ENCODE measurements at places on chromosomes 12 and 14. TPM values are rescaled to one million over a fixed set of nuclear protein-coding genes. Genes with fewer than 3 reads are reported as not detected.

DNA sequence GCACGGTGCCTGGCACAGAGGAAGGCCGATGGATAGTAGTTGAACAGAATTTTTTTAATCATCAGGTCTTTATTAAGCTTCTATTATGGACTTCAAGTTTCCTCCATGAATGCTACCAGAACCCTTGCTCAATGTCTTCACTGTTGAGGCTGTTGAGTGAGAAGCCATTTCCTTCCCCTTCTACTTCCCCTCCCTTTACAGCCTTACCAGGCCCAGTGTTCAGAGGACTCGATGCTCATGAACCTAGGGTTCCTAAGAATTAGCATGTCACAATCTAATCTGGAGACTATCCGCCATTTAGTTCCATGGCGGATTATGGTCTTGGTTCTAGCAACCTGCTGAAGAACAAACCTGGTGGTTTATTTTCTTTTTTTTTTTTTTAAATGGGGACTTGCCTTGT is 17.7 kb downstream of the ETV6 start:
- DNase-seq: no peak

GRCh38 chr14:55851301-55851700 is 266.9 kb upstream of the PELI2 start:
- no peak for DNase-seq

DNA sequence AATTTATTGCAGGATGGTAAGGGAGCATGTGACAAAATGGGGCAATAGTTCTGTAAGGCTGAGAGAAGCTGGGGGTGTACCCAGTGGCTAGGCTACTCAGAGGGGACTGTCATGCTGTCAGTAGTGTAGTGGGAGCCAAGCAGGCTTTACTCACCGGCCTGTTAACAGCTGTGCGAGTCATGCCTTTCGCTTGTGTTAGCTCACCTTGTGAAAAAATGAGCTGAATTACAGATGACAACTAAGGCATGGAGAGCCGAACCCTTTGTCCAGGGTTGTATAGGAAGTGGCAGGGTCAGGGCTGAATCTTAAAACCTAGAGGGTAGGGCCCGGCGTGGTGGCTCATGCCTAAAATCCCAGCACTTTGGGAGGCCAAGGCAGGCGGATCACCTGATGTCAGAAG is 37.9 kb downstream of the SH2B3 start:
- DNase-seq: peak; percentile 23

GRCh38 chr12:79850610-79851299 is 84.1 kb downstream of the PPP1R12A start:
- no peak for DNase-seq

DNA sequence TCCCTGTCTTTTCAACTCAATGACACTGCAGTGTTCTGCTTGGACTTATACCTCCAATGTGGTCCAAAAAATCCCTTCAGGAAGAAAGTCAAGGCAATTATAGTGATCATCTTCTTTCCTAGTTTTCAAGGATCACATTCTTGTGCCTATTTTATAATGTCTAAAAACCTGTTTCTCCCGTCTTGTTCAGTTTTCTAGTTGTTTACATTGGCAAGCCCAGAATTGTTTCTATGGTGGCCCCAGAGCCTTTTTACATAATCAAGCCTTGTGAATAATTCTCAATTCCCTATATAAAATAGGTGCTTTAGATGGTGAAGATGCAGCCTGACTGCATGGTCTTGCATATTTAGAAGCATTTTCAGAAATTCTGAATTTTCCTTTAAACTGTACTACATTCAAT is 14.5 kb upstream of the LDHB start:
- DNase-seq: no peak

- DNase-seq: no peak
These were observed 39.6 kb downstream of the SUSD6 start for GRCh38 chr14:69650948-69651369.

- no peak for DNase-seq
These were observed 303 bp downstream of the PUS7L start for GRCh38 chr12:43758247-43758727.

DNA sequence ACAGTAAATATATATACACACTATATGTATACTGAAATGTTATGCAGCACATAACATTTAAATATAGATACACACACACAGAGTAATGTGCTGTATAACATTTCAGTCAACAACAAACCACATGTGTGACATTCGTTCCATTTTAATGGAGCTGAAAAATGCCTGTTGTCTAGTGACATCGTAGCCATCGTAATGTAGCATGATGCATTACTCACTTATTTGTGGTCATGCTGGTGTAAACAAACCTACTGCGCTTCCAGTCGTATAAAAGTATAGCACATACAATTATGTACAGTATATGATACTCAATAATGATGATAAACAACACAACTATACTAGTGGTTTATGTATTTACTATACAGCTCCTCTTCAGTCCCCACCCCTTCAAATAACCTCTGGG is 119.0 kb upstream of the SLC38A4 start:
- no peak for DNase-seq

GRCh38 chr12:116665666-116666304 is 72.1 kb downstream of the SPRING1 start:
- DNase-seq: no peak

DNA sequence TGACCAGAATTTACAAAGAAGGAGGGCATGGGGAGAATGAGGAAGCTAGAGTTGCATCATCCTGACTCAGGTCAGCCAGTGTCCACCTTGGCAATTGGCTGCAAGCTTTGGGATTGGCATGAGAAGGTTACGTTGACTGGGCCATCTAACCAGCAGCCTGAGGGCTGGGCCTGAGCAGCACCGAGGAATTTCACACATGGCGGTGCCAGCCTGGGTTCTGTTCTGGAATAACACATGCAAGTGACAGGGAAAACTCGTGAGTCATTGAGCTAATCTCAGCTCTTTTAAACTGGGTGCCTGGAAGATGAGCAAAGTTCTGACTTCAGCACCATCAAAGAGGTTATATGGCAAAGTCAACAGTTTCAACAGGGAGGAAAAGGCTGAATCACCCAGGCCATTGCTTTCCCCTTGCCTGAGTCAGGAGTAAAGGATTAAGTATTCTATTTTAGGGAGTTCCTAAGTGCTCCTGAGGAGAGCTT is 543.2 kb upstream of the TBX3 start:
- DNase-seq: peak; percentile 85

DNA sequence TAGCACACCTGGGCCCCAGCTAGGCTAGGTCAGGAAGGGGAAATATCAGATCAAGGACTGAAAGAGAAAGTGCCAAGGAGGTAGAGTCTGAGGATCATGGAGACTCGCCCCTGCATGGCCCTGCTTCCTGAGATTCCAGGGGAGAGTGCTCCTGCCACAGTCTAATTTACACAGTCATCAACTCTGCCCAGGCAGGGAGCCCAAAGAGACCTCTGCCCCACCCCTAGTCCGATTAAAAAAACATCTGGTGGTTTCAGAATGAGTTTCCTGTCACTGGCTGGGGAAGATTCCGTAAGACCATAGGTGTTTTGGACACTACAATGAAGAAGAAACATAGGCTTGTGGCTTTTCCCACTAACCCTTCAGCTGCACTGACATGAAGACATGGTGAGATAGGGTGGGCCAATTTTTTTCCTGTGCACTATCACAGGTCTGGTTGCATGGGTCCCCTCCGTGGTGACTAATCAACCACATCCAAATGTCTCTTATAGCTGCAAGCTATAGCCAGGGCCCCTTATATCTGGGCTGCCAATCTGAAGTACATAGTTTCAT is 31.5 kb upstream of the GZMB start:
- no peak for DNase-seq

DNA sequence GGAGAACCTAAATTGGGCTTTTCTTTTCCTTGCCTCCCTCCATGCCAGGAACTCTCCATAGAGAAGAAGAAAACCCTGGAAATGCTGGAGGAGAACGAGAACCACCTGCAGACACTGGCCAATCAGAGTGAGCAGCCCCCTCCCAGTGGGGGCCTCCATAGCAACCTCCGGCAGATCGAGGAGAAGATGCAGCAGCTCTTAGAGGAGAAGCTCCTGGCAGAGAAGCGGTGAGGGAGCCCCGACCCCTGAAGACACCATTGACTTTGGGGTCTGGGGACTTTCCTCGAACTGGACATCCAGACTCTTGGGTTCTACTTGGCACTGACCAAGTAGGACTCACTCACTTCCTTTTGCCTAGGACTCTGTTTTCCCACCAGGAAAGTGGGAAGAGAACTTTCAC is 41.4 kb downstream of the PLEKHD1 start:
- no peak for DNase-seq

DNA sequence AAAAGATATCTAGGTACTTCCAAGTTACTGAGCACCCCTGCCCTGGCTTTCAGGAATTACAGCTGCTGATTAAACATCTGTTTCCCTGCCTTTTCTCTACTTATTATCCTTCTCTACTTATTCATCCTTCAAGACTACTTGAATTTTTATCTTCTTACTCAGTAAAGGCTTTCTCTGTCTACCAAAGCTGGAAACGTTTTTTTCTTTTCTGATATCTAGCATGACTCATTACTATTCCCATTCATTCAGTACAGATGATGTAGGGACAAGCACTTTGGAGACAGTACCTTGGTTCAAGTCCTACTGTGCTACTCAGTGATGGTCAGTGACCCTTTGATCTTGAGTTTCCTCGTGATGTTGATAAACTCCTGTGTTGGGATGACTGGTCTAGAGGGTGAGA is 848.7 kb downstream of the NRXN3 start:
- no peak for DNase-seq

- no peak for DNase-seq
These were observed 52.4 kb downstream of the CCDC91 start for GRCh38 chr12:28242496-28243309.

GRCh38 chr14:71532344-71532743 is 399.9 kb upstream of the RGS6 start:
- DNase-seq: no peak

DNA sequence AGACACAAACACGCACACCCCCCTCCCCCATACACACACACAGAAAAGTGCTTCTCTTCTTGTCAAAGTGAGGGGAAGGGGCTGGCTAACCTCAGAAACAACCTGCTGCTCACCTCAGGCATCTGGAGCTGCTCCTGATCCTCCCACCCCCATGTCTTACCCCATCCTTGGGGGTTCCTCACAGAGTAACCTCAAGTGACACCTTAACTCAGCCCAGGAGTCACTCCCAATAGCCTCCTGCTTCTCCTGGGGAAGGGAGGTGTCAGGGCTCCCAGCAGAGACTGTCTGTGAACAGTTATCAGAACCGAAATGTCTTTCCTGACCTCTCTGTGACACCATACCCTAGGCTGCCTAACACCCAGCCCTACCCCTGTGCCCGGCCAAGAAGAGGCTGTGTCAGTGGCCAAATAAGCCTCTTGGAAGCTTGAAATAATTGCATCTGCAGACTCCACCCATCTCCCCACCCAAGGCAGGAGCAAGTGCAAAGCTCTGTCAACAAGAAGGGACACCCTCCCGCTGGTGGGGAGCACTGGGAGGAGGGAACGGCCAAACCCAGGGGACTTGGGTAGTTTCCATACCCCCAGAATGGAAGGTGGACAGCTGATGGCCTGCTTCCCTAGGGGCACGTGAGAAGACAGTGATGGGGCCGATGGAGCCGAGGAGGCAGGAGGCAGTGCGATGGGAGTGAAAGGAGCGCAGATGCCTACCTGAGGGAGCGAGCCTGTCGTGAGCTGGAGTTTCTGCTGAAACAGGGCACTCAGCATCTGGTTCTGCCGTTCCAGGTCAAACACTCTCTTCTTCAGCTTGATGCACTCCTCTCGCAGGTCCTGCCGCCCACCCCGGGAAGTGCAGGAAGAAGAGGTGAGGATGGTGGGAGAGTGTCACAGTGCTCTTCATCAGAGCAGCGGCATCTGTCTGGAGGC is 26.8 kb downstream of the NCKAP5L start:
- no peak for DNase-seq

DNA sequence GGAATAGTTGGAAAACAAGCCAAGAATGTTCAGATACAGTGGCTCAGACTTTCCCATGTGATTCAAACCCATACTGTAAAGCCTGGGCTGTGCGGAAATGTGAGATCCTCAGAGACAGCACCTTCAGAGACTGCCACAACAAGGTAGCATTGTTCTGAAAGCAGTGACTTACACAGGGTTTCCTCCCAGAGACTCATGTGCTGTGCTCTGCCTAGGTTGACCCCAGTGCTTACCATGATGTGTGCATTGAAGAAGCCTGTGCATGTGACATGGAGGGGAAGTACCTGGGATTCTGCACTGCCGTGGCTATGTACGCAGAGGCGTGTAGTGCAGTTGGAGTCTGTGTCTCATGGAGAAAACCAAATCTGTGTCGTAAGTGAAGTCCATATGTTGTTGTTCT is 219.4 kb downstream of the LRRK2 start:
- DNase-seq: no peak

GRCh38 chr14:104154246-104154645 is 15.9 kb downstream of the KIF26A start:
- no peak for DNase-seq

DNA sequence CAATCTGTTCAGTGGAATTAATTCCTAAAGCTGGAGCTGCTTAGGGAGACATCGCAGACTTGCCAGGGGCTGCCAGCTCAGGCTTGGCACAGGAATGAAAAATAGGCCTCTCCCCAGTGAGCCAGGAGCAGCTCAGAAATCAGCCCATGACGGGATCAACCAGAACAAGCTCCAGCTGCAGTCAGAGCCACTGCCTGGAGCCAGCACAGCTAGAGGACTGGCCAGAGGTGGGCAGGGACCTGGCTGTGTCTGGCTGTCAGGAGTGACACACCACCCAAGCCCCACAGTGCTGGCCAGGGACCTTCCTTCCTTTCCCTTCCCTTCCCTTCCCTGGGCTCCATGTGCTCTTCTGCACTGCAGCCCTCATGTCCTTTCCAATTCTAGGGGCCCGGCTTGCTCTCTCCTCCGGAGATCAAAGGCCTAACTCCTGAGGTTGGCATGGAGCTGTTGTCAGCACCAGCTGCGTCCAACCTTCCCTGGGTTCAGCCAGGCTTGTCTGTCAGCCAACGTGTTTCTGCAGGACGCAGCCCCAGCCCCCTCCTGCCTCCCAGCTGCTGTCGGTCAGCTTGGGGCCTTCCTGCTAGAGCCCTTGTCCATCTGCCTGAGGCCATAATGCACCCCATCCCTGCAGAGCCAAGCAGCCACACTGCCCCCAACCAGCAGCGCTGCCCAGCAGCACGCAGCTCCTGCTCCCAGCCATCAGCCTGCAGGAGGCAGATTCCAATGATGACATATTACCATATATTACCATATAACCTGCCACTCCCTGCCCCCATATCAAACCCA is 149.3 kb downstream of the CALM1 start:
- no peak for DNase-seq

DNA sequence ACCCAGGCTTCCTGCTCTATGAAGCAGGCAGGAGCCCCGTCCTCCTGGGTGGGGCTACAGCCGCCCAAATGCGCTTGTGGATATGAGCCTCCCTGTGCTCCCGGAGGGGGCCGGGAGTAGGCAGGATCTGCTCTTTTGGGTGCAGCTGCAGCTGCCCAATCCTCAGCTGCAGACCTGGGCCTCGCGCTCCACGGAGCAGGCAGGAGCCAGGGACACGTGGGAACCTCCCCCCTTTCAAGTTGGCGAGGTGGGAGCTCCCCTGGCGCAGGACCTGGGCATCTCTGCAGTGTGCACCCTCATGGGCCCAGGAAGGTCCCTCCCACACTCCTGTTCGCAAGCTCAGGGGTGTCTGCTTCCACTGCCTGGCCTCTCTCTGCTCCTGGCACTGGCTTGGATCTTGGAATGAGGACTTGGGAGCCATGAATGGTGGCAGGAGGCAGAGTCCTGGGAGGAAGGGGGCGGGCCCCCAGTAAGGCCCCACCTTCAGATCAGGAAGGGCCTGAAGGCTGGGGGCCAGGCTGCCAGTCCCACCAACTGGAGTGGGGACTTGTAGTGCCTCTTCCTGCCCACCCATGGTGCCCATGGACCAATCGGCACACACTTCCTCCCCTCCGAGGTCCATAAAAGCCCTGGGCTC is 61.3 kb downstream of the KLRG1 start:
- DNase-seq: no peak

- DNase-seq: peak; percentile 62
These were observed 52.3 kb downstream of the SLC25A47 start for GRCh38 chr14:100375266-100375962.

Gene NTF3
- 2.1 TPM for polyA plus RNA-seq

Gene TMCC3
- polyA plus RNA-seq: 24.3 TPM

Gene DYNC1H1
- polyA plus RNA-seq: 259 TPM

Data from large intestine (tissue), 12 donors.